ENCODE measurements at places on chromosomes 4 and X.

DNA sequence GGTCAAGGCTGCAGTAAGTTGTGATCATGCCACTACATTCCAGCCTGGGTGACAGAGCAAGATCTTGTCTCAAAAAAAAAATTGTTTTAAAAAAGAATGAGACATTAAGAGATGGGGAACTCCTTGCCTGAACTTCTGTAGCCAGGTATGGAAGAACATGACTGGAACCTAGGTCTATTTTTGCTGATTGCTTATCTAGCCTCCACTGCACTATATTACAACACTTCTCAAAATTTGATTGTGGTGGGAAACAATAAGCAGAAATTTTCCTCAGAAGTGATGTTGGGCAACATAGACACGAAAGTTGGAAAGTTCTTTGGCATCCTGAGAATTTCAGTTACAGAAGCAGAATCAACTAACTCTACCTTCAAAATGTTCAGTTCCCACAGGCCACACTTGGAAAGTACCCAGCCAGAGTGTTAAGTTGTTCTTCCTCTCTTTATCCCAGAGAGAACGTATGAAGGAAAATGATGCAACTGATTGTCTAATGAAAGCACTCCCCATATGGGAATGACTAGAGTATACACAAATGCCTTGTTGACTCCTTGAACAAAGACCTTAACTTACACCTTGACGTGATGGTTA is 50.0 kb downstream of the LUZP4 start:
- DNase-seq, result no peak

GRCh38 chrX:10133980-10134676 is 22.6 kb upstream of the CLCN4 start:
- DNase-seq, result no peak

DNA sequence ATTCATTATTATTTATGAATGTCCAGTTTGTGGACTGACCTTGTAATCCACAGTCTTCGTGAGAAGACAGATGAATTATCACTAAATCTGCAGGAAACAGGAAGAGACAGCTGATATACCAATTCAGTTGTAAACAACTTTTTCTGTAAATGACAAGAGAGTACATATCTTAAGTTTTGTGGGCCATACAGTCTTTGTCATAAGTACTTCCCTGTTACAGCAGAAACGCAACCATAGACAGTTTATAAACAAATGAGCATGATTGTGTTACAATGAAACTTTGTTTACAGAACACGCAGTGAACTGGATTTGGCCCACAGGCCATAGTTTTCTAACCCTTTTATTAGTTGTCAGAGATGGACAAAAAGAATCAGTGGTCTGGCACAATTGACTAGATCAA is 443.4 kb downstream of the PDGFC start:
- no peak for DNase-seq

- DNase-seq, result no peak
These were observed 108.2 kb upstream of the PACRGL start for GRCh38 chr4:20592013-20592412.

GRCh38 chr4:62075521-62075920 is 875.4 kb downstream of the ADGRL3 start:
- no peak for DNase-seq

DNA sequence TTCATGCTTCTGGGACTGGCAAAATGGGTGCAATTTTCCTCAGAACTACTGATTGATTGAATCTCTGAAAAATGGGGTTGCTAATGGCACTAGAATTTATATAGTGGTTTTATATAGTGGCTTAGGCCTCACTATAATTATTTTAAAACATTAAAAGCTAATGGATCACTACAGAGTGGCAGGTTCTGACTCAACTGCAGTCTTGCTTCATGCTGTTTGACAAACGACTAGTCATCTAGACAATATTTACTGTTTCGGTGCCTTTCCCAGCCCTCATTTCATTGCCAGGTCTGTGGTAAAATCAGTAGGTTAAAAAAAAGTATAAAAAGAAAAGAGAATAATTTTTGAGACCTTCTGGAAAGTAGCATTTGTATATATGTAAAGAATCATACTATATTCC is 352.8 kb upstream of the ATOH1 start:
- DNase-seq, result no peak

Measured in cerebellar cortex (tissue), 1 donor.